MM.1S (cell line): ENCODE measurements at places on chromosomes 2 and 18.

- DNase-seq, result no peak
Observed at GRCh38 chr2:232927793-232928550, 57.9 kb downstream of the SNORC start.

GRCh38 chr2:132515010-132515409, 98.4 kb downstream of the GPR39 start:
- DNase-seq, result no peak

DNA sequence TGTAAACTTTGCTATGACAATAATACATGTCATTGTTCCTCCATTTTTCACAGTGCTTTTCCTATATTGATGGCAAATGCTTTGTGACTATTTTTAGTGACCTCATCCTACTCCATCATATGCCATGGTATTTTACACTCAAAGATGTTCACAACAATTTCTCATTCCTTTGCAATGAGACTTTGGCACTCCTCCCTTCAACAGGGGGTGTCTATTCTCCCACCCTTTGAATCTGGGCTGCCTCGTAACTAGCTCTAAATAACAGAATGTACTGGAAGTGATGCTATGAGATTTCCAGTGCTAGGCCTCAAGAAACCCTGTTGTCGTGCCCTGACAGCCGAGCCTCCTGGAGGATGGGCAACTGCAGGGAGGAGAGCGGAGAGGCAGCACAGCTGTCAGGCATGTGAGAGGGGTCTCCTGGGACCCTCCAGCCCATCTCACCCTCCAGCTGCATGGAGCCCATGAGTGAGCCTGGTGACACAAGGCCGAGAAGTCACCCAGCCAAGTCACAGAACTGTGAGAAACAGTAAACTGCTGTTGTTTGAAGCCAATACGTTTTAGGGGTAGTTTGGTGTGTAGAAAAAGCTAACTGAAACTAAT, 103.1 kb upstream of the APCDD1 start:
- DNase-seq, result no peak

DNA sequence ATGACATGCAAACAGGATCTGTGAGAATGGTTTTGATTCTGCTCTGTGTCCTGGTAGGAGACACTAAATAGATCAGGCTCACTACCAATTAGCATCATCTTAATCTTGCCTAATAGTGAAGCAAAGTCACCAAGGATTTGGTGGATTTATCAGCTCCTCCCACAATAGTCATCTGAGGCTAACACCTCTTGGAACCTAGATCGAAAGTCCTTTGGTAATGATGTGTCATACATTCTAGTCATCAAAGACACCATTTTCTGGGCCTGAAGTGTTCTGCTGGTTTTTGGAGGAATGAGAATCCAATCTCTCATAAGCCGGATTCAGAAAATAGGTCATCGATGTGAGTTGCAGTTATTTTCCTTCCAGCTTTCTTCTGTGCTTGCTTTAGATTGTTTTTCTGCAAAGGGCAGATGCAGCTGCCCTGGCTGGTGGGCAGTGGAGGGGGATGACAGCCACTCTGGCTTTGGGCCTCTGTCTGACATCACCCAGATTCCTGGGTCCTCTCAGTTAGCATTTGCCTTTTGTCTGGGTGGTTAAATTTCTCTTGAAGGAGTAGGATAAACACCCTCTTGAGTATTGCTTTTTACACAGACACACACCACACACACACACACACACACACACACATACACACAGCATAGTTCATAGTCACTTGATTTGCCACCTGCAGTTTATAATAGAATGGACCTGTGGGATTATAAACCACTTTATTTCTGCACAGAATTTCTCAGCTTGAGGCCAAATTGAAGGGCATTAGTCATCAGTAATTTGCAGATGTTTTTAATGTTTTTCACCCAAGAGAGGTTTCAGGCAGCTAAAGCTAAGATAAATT, at the start of gene MYO3B:
TSS of gene MYO3B (plus strand) at position 198 of the 832 bp plus-strand sequence. CDS start at position 339, 141 bp downstream.
- no peak for DNase-seq

DNA sequence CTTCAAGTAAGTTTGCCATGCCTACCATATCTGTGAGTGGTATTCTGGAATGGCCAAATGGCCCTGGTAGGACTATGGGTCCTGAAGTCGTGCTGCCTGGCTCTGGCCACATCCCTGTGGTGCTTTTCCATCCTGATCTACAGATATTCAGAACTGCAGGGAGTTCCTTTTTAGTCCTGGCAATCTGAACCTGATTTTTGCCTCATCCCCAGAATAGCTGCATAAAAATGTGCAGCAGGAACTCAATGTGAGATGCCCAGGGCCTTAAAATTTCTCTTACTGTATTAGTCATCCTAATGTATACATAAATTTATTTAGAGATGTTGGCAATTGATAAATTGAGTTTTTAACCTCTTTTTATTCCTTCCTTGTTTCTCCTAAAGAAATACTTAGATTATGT, 5.3 kb downstream of the SERPINB13 start:
- no peak for DNase-seq

- DNase-seq, result peak; percentile 40
Observed at GRCh38 chr18:36942264-36942663, 113.3 kb downstream of the KIAA1328 start.

DNA sequence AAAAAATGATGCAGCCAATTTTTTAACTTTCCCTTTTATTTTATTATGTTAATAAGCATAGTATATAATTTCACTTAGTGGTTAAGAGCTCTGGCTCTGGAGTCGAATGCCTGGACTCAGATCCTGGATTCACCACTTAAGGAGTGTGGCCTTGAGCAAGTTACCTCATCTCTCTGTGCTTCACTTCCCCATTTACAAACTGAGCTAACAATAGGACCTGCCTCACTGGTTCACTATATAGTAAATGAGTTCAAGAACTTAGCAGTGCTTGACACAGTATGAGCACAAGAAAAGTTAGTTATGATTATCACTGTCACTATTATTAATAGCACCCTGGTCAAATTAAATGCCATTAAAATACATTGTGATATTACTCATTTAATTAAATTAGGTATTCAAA, 30.6 kb downstream of the SCN3A start:
- DNase-seq, result no peak

DNA sequence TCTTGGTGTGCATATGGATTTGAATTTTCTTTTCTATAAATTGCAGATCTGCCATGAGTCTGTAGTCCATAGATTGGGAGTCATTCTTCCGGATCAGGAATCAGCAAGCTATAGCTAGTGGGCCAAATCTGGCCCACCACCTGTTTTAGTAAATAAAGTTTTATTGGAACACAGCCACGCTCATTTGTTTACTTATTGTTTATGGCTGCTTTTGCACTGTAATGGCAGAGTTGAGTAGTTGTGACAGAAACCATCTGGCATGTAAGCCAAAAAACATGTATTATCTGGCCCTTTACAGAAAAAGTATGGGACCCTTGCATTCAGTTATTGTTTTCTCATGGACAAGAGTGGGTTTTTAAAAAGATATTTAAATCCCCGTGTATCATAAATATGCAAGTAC, 191.2 kb downstream of the LRRTM1 start:
- no peak for DNase-seq

- no peak for DNase-seq
Observed at GRCh38 chr2:32652555-32653209, 24.8 kb downstream of the TTC27 start.

DNA sequence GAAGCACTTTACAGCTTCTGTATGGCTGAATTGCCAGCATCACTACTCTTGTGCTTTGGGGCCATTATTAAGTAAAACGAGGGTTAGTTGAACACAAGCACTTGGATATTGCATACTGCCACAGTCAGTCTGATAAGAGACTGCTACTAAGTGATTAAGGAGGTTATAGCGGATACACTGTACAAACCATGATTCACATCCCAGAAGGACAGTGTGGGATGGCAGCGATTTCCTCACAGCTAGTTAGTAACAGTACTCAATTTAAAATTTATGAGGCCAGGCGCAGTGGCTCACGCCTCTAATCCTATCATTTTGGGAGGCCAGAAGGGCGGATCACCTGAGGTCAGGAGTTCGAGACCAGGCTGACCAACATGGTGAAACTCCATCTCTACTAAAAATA, 2.6 kb upstream of the BMPR2 start:
- no peak for DNase-seq

GRCh38 chr2:72911256-72911655, 6.1 kb upstream of the EMX1 start:
- DNase-seq, result no peak

GRCh38 chr18:67519592-67519991, 3.1 kb upstream of the DSEL start:
- DNase-seq, result no peak

GRCh38 chr18:63823516-63824219, 48.5 kb downstream of the SERPINB7 start:
- DNase-seq, result no peak

- no peak for DNase-seq
Observed at GRCh38 chr2:158047156-158047611, 54.5 kb upstream of the UPP2 start.

GRCh38 chr2:237819231-237819630, 20.7 kb downstream of the RBM44 start:
- DNase-seq, result no peak

GRCh38 chr2:62568074-62568473, 62.1 kb upstream of the TMEM17 start:
- no peak for DNase-seq

DNA sequence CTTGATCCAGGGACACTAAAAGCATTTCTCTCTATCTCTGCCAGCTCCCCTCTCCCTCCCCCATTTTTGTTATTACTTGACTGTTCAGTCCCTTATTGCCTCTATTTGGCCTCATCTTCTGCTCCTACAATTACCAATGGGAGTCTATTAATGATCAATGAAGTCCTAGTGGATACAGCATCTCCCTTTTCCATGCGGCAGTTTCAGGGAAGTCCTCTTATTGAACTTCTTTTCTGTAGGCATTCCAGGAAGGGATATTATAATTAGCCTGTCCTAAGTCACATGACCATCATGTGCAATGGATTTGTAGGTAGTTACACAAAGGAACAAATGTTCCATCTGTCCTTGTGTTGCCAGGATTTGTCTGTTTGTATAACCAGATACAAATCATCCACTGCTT, 495.1 kb upstream of the CNTNAP5 start:
- DNase-seq, result no peak

DNA sequence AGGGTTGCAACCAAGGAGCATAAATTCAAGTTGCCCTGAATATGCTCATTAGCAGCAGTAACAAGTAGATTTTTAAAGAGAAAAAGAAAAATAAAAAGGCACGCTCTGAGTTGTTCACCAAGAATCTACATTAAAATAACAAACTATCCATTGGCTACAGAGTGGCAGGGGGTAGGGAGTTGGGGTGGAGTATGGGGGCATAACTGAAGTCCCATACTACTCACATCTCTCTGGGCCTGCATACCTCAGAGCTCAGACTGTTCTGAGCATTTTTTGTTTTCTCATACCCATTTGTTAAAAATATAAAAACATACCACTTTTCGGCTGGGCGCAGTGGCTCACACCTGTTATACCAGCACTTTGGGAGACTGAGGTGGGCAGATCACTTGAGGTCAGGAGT, 31.4 kb downstream of the ORC4 start:
- DNase-seq, result no peak

DNA sequence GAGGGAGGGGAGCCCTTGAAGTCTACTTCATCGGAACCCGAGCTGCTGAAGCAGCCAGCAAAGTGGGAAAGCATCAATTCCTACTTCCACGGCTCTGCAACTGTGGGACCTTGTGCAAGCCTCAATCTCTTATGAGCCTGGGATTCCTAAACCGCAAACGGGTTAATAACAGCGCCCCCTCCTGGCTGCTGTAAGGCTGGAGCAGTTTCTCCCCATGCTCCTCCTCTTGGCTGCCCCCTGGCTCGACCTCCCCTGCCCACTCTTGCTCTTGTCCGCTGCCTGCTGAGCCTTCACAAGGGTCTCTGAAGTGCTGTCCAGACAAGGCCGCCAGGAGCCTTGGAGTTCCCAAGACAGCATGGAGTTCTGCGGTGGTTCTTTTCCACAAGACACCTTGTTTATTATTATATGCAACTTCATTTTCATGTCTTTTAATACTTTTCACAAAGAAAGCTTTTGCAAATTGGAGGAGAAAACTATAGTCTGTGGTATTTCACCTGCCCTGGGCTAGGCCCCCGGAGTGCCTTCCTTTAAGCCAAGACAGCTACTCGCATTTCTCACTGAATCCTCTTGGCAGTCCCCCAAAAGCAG, 157.2 kb downstream of the DDX1 start:
- DNase-seq, result no peak

DNA sequence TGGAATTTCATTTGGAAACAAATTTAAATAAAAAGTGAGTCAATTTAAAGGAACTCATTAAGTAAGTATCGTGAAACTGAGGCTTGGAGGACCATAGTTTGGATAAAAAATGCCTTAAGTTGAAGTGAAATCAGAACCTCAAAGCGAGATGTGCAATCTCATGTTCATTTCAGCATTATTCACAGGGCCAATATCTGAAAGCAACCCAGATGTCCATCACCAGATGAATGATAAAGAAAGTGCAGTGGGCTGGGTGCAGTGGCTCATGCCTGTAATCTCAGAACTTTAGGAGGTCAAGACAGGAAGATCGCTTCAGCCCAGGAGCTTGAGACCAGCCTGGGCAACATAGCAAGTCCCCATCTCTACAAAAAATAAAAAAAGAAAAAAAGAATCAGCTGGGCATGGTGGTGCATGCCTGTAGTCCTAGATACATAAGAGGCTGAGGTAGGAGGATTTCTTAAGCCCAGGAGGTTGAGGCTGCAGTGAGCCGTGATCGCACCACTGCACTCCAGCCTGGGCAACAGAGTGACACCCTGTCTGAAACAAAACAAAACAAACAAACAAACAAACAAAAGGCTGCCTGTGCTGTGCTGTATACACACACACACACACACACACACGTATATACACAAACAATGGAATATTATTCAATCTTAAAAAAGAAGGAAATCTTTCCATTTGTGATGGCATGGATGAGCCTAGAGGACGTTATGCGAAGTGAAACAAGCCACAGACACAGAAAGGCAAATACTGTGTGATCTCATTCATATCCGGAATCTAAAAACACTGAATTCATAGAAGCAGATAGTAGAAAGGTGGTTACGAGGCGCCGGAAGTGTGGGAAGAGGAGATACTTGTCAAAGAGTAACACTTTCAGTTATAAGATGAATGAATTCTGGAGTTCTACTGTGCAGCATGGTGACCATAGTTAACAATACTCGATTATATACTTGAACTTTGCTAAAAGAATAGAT, 14.5 kb downstream of the SH3RF3 start:
- peak; percentile 87 for DNase-seq

- no peak for DNase-seq
Observed at GRCh38 chr2:120509991-120510735, 164.2 kb downstream of the INHBB start.

DNA sequence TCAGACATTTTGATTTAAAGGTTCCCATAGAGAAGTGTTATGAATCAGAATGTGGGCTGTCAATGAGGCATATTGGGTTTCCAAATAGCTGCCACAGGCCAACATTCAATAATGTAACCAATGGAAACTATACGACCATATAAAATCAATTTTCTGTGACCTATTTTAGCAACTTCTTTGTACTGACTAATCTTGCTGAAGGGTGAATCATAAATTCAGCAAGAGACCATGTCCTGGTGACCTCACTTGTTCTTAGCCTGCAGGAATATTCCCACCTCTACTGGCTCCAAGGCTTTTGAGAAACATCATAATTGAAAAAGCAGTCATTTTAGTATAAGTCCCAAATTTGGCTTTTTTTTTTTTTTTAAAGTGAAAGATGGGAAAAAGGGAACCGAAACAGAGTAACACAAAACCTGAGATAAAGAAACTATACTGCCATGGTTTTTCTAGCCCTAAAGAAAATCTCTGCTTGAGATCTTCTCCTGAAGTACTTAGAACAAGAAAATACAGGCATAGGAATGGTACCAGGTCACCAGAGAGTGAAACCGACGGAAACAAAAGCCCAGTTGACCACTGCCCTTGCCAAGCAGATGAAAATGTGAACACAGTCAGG, 32.1 kb downstream of the PLEKHM3 start:
- no peak for DNase-seq
